ENCODE measurements at places on chromosomes 13 and 19.

DNA sequence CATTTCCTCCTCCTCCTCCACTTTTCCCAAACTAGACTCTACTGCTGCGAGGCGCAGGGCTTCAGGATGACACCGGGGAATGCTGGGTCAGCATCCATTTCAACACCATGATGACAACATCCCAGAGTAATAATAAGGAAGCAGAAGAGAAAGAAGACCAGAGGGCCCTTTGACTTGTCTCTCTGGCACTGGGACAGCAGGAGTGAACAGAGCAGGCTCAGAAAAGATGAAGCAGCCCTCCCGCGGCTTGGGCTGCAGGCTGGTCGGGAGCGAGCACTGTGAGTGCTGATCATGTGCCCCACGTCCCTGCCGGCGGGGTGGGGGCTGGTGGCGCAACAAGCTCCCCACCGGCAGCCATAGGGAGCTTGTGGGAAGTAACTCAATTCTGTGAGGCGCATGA, 30.5 kb downstream of the RANBP3 start:
- DNase-seq: no peak

DNA sequence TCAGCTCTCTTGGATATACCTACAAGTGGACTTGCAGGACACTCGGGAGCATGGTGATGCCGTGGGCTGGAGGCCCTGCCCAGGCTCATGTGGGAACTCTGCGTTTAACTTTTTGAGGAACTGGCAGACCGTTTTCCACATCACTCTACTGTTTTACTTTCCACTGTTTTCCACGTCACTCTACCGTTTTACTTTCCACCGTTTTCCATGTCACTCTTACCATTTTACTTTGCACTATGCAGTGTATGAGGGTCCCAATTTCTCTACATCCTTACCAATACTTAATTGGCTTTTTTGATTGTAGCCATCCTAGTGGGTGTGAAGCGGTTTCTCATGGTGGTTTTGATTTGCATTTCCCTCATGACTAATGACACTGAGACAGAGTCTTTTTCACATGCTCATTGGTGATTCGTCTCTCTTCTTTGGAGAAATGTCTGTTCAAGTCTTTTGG, 40.5 kb downstream of the GATAD2A start:
- DNase-seq: no peak

- DNase-seq: no peak
These were observed 19.1 kb upstream of the CYSLTR2 start for GRCh38 chr13:48634636-48635035.

- no peak for DNase-seq
These were observed 22.8 kb upstream of the ANKRD10 start for GRCh38 chr13:110937511-110938285.

DNA sequence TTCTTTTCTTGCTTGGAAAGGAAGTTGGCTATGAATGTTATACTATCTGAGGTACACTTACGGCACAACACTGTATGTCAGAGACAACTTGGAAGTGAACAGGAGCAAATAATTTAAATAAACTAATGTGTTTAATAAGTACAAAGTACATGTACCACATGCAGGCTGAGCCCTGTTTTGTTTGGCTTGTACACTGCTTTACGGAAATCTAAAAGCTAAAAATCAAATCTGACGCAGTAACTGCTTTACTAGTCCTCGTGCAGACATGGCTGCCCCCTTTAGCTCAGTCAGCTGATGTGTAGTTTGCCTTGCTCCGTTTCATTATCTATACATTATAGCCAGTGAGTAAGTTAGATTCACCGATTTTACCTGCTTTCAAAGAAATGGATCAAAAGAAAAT, 36.5 kb downstream of the TDRD3 start:
- DNase-seq: no peak

DNA sequence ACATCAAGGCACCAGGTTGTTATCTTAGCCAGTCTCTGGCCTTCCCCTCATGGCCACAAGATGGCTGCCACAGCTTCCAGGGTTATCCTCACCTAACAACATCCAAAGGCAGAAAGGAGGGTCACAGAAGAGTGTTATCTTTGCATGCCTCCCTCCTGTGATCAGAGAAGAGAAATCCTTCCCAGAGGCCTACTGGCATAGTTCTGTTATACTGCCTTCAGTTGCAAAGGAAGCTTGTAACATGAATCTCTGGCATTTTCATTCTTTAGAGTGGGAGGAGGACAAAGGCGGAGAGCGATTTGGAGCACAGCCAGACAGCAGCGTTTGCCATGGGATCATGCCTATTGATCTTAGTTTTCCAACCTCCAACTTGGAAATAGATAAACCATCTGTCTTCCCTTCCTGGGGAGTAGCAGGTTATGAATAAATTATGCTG, 135.7 kb downstream of the DNAJC15 start:
- DNase-seq: no peak

GRCh38 chr13:45185286-45185685, 15.6 kb downstream of the KCTD4 start:
- DNase-seq: no peak

GRCh38 chr19:280541-281009, 10.6 kb downstream of the PLPP2 start:
- no peak for DNase-seq

DNA sequence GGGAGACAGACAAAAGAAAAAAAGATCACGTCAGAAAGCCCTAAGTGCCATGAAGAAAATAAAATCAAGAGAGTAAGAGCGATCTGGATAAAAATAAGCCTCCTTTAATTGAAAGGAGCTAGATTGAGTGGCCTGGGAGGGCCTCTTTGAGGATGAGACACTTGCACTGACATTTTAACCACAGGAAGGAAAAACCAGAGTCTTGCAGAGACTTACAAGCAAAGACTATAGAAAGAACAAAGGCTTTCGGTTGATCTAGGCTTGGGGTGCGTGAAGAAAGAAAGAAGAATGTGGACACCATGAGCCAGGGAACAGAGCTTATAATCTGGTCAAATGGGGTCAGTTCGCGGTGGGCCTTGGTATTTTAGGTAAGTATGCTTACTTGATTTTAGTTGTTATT, 342.7 kb downstream of the COG6 start:
- no peak for DNase-seq

DNA sequence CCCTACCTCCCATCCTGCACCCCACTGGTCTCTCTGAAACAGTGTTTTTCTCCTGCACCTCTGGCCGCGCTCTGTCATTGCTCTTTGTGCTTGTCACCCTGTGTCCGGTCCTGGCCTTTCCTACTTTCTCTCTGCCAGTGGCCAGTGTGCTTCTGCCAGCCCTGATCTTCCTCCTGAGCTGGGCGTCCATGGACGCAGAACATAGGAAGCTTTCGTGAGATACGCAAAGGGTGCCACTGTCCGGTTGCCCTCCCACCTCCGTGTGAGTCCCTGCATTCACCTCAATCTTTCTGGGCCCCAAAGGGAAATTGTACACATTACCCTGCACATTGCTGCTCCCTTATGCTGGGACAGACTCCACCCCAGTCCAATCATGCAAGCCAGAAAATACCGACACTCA, 105.7 kb upstream of the SOX1 start:
- DNase-seq: no peak

- no peak for DNase-seq
These were observed 82.5 kb downstream of the AKAP11 start for GRCh38 chr13:42354241-42355091.

- no peak for DNase-seq
These were observed 9.8 kb downstream of the GJA3 start for GRCh38 chr13:20151016-20151415.

DNA sequence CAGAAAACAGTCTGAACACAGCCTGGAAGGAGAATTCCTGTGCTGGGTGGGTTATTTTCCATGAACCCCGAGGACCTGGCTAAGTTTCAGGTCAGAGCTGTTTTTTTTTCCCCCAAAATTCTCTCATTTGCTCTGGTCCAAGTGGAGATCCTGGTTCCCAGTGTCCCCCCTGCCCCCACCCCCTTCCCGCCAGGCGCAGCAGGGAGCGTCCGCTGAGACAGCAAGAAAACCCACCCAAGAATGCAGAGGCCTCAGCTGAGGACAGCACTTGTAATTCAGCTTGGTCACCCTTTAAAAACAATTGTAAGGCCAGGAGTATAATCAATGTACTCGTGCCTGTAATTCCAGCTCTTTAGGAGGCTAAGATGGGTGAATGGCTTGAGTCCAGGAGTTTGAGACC, 11.4 kb upstream of the TSPAN16 start:
- DNase-seq: no peak

- peak; percentile 0 for DNase-seq
These were observed 549.5 kb upstream of the ARGLU1 start for GRCh38 chr13:107117327-107118012.

DNA sequence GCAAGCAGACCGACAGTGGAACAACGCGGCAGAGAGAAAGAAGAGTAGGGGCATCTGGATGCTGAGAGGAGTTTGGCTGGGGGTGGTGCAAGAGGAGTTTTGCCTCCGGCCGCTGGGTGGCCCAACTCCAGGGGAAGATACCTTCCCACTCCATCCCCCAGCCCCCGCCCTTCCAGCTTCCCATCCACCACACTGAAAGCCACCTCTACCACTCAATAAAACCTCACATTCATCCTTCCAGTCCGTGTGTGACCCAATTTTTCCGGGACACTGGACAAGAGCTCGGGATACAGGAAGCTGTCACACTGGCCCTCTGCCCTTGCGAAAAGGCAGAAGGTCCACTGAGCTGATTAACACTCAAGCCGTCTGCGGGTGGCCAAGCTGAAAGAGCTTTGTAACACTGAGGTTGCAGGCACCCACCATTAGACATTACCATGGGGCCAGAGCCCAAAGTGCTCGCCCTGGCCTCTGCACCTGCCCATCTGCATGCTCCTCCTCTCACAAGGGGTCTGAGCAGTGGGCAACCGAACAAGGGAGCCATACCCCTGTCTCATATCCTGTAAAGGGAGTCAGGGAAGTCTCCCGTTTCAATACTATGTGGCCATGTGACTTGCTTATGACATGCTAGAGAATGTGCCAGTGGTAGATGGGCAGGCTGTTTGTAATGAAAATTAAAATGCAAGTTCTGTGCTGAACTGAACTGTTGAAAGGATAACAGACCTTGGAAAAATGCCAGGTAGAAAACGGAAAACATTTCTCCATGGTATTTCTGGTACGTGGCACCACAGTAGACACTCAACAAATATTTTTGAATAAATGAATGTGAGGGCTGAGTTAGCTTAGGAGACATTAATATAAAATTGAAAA, 205.1 kb upstream of the STARD13 start:
- no peak for DNase-seq

- DNase-seq: no peak
These were observed 57.4 kb upstream of the UBE2L5 start for GRCh38 chr13:30364876-30365275.

DNA sequence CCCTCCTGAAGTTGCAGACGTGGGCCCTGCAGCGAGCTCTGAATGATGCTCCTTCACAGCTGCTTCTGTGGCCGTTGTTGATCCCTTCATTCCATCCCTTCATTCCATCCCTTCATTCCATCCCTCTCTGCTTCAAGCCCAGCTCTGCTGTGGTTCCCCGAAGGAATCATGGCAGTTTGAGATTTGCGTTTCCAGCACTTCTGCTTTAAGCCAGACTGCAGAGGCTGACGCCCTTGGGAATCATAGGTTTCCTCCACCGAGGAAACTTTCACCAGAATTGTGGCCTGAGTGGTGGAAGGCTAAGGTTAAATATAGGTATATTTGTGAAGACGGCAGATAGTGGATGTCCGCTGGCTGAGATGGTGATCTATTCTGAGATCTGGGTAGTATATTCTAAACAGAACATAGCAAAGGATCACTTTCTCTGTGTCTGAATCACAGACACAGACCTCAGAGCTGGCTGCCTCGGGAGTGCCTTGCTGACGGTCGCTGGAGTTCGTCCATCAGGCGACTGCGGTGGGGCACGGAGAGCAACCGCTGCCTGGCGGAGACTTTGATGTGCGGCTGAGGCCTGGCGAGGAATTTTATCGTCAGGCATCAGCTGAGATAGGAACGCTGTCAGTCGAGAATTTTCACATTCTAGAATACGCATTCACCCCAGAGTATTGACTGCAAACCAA, 42.8 kb upstream of the DCUN1D2 start:
- DNase-seq: no peak

- no peak for DNase-seq
These were observed 6.1 kb upstream of the ZNF98 start for GRCh38 chr19:22427960-22428913.

- peak; percentile 73 for DNase-seq
These were observed 11.3 kb downstream of the STAP2 start for GRCh38 chr19:4327252-4327876.

DNA sequence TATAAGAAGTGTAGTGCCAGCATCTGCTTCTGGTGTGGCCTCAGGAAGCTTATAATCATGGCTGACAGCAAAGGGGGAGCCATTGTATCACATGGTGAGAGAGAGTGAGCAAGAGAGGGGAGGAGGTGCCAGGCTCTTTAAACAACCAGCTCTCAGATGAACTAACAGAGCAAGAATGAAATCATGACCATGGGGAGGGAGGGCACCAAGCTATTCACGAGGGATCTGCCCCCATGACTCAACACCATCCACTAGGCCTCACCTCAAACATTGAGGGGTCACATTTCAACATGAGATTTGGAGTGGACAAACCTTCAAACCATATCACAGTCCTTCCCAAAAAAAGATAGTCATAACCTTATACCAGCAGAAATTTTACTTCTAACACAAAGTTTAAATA, 174.0 kb downstream of the GPC5 start:
- no peak for DNase-seq

GRCh38 chr13:27076421-27076820, 95.2 kb downstream of the USP12 start:
- no peak for DNase-seq

DNA sequence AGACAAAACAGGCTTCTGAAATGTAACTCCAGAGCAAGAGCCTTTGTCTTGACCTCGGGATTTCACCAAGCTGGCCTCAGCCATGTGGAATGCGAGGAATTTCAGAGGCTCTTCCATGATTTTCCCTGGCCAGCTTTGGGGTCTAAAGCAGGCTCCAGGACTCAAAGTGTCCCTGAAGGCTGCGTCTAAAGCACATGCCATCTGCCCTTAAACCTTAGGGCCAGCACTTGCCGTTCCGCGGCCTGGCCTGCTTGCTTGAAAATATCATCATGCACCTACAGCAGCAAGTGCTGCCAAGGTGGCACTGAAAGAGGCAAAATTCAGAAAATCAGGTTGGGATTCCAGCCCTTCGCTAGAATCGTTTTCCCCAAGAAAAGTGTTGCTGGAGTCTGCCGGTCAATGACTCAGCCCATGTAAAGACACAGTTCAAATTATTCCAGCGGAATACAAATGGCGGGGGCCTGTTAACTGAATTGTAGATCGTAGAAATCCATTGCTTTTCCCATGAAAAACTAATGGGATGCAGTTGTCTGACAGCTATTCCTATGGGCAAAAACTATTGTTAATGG, 105.7 kb upstream of the RAP2A start:
- DNase-seq: no peak

DNA sequence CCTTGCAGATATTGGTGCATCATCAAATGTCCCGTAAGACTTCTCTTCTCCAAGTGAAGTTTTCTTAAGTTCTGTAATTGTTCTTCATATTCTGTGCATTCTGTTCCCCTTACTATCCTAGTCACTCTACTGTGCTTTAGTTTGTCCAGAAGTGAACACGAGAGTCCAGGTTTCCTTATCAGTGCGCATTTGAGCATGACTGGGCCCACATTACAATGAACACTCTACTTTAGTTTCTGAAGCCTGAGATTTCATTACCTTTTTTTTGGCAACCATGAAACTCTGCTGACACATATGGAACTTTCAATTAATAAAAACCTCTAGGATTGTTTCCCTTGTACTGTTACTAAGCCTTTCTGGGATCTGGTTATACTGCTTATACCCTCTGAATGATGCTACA, 270.0 kb downstream of the KCNRG start:
- no peak for DNase-seq

GRCh38 chr13:20571676-20572075, 4.7 kb downstream of the IFT88 start:
- no peak for DNase-seq

Data from DMS53 (cell line).